Fibroblast of skin of scalp (primary cell): ENCODE measurements at places on chromosomes 2 and 18.
A peak's percentile ranks its signal among the peaks of the same experiment; 100 is the strongest.

GRCh38 chr2:164511738-164512137 is 109.5 kb downstream of the GRB14 start:
- no peak for DNase-seq

DNA sequence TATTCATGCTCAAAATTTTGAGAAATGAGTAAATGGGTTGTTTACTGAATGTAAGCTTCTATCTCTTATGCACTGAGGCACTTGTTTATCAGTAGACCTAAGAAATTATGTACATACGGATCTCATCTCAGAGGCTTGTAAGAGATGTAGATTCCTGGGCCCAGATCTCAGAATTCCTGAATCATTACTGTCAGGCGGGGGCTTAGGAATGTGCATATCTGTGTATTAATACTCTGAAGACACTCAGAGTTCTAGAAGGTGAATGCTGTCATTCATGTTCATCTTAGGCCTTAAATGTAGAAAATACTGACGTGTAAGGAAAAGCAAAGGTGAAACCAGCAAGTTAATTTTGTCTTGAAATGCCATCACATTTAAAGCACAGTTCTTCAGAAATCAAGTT is 169.6 kb downstream of the FMNL2 start:
- peak; percentile 49 for DNase-seq

DNA sequence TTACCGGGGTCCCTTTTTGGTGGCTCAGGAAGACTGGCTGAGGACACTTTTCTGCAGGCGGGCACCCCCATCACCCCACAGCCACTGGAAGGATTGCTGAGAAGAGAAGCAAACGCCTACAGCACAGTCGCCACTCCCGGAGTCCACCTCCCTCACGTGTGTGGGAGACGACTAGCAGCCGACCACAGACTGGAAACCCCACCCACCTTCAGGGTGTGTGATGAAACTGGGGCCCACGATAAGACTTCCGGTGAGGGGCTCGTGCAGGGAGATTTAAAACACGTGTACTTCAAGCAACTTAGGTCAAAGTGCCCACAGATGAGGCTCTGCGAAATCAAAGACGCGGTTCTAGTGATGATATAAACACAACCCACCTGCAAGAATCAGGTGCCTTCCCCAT is 26.3 kb downstream of the MBP start:
- DNase-seq: no peak

DNA sequence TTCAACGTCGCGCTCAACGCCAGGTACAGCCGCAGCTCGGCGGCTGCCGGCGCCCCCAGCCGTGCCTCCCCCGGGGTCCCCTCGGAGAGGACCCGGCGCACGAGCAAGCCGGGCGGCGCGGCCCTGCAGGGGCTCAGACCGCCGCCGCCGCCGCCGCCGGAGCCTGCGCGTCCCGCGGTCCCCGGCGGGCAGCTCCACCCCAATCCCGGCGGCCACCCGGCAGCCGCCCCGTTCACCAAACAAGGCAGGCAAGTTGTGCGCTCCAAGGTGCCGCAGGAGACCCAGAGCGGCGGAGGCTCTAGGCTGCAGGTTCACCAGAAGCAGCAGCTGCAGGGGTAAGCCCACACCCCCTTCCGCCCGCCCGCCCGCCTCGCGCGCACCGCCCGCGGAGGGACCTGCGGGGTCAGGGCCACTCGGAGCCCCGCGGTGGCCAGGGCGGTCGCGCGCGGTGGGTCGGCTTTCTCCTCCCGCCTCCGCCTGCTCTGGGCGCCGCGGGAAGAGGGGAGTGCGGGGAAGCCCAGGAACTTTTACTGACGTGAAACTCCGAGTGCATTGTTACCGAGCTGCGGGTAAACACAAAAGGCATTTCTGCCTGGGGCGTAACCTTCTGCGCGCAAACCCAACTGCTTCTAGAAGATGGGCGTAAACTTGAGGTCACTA is 861 bp downstream of the LTBP1 start:
- peak; percentile 34 for DNase-seq

- DNase-seq: no peak
Observed at GRCh38 chr2:15725101-15725781, 133.6 kb downstream of the DDX1 start.

GRCh38 chr2:9914384-9915065 is 37.0 kb upstream of the GRHL1 start:
- DNase-seq: peak; percentile 61

GRCh38 chr2:98039085-98039756 is 43.5 kb upstream of the TMEM131 start:
- DNase-seq: no peak

DNA sequence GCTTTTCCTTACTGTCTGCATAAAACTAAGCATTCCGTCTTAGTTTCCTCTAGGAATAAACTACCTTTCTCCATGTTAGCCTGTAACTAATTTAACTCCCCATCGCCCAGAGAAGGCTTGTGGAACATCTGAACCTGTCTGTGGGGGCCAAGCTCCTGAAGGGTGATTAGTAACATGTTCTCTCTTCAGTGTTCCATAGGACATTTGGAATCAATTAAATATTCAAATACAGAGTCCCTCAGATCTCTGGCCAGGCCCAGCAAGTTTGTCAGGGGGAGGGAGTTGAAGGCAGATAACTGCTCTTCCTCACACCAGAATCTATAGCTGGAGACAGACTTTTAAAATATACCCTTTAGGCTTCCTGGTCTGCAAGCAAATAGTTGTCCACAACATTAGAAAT is 8.8 kb downstream of the RDH14 start:
- DNase-seq: peak; percentile 9

DNA sequence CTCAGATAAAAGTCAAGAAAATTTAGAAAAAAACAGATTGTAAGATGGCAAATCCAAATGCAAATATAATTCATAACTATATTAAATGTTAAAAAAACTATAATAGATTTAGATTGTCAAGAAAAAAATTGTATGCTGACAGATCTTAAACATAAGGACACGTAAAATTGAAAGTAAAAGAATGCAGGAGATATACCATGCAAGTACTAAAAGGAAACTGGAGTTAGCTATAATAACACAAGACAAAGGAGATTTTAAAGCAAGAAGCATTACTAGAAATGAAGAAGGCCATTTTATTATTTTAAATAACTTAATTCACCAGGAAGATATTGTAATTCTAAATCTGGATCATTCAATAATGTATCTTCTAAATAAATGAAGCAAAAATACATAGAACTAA is 48.3 kb downstream of the TTC21B start:
- DNase-seq: no peak

DNA sequence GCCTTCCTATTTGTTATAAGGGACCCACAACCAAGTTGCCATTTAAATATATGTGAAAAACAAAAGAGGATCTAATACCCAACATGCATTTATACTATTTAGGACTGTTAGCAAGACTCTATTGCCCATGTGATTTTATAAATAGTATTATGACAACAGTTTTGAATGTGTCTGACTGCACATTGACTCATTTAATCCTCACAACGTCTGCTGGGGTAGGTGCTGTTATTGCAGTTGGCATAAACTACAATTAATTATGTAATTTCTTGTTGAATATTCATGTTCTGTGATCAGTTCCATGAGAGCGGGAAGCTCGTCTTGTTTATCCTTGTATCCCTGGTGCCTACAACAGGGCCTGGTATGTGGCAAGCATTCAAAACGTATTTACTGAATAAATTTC is 53.7 kb downstream of the SH2D6 start:
- DNase-seq: no peak

DNA sequence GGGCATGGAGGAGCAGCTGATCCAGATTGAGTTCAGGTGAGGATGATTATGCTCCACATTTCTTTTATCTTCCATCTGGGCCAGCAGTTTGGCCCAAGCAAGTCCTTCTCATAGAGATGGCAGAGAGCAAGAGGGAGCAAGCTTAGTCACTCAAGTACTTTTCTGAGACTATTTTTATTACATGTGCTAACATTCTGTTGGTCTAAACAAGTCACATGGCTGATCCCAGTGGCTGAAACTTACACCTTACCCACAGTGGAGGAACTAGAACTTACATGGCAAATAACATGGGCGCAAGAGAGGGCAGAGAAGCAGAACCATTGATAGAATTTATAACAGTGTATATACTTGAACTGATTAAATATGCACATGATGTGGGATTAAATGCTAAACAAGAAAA is 105.7 kb downstream of the KYNU start:
- no peak for DNase-seq

GRCh38 chr2:168920504-168921157 is 19.5 kb downstream of the G6PC2 start:
- peak; percentile 32 for DNase-seq

DNA sequence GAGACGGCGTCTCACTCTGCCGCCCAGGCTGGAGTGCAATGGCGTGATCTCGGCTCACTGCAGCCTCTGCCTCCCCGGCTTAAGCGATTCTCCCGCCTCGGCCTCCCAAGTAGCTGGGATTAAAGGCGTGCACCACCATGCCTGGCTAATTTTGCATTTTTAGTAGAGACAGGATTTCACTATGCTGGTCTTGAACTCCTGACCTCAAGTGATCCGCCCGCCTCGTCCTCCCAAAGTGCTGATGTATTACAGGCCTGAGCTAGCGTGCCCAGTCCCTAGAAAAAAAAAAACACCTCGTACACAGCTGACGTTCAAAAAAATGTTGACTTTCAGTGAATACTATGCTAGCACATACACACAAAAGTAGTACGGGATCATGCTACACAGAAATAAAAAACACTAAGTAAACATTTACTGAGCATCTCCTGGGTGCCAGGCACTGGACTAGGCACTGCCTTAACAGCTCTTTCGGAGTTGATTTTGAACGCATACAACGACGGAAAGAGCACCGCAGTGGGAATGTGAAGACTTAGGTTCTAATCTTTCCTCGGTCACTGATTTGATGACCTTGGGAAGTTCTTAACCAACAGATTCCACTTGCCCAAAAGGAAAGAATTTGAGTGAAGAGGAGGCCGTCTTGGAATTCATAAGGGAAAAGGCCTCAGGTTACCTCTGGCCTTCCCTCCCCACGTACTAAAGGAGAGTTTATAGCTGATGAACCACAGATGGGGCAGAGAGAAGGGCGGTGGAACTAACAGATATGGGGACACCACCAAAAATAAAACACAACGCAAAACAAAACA is 1.1 kb downstream of the DNAJC27 start:
- peak; percentile 36 for DNase-seq

- DNase-seq: no peak
Observed at GRCh38 chr2:70073493-70073892, 13.8 kb upstream of the PCBP1 start.

DNA sequence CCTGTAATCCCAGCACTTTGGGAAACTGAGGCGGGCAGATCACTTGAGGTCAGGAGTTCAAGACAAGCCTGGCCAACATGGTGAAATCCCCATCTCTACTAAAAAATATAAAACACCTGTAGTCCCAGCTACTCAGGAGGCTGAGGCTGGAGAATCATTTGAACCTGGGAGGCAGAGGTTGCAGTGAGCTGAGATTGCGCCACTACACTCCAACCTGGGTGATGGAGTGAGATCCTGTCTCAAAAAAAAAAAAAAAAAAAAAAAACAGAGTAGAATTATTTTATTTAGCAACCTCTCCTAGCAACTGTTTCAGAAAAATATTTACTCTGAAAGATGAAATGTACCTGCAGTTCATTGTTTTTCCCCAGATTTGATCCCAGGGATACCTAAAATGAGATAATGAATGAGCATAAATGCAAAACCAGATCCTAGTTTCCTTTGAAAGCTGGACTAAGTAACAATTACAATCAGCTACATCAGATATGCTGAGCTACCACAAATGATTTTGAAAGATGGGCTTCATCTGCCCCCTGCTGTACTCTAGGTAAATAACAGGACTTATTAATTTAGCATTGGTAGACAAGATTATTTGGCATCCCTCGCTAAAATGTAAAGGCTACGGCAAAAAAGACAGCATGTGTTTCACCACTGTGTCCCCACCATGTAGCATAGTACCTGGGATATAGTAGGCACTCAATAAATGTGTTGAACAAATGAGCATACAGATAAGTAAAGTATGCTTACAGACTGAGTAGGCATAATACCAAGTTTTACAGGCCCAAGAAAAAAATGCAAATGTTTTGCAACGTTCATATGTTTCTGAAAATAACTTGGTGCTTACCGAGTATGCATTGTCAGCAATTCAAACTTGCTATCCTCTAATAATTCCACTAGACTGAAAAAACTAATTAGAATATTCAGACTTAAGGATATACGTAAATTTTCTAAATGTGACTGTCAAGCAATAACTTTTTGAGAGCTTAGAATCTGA is 102.5 kb downstream of the ATL2 start:
- DNase-seq: peak; percentile 81

DNA sequence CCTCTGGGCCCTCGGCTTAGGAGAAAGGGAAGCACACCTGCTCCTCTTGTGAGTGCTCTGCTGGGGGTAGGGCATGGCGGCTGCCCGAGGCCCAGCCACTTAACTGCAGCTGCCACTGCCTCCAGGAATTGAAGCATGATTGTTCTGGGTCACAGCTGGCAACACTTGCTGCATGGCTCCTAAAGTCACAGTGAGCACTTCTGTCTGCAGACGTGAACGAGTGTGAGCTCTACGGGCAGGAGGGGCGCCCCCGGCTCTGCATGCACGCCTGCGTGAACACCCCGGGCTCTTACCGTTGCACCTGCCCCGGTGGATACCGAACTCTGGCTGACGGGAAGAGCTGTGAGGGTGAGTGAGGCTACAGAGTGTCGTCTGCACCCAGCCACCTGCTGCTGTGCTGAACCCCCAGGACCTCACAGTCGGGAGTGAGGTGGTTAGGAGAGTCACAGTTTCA is 44.4 kb downstream of the FBLN7 start:
- DNase-seq: no peak

DNA sequence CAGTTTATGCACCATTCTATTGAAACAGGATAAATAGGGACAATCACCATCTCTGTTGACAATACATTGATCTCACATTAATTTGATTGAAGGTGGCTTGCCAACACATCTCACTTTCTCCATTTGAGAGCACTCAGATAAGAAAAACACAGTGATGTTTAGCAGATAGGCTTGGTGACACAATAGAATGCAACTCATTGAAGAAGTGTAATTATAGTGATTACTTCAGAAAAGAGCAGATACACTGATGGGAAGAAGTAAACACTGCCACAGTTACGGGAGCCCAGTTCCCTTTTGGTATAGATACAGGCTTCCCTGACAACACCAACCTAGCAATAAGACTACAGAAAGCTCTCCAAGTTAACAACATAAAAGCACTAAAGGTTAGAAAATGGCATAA is 89.1 kb downstream of the FIGN start:
- DNase-seq: no peak

DNA sequence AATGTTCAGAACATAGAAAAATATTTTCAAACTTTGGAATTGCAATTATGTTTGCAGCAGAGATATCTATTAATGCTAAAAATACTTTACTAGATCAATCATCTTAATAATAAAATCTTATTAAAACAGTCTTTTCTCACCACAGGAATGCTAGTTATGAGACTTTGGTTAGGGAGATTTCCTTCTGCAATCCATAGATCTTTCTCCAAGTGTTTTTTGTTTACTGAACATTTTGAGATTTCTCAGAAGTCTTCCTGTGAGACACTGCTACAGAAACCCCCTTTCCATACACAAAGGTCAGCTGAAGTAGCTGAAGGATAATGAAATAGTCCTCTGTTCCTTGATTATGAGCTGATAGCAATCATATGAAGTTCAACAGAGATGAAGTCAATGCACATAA is 59.4 kb upstream of the RAPH1 start:
- peak; percentile 66 for DNase-seq
